ENCODE measurements at places on chromosomes 13 and 19.

DNA sequence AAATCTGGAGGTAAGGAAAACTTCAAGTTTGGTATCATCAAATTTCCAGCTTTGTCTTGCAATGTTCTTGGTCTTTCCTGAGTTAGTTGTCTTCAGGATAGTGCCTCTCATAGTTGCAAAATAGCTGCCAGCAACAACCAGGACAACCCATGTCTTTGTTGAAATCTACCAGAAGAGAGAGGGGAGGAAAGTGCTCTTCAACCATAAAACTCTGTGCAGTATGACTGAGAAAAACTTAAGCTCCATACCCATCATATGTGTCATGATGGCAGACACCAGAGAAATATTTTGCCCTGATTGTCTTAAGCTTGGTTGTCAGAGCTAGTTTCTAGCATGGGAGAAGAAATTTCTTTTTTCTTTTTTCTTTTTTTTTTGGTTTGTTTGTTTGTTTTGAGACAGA is 103.3 kb downstream of the SPRY2 start:
- DNase-seq = no peak

DNA sequence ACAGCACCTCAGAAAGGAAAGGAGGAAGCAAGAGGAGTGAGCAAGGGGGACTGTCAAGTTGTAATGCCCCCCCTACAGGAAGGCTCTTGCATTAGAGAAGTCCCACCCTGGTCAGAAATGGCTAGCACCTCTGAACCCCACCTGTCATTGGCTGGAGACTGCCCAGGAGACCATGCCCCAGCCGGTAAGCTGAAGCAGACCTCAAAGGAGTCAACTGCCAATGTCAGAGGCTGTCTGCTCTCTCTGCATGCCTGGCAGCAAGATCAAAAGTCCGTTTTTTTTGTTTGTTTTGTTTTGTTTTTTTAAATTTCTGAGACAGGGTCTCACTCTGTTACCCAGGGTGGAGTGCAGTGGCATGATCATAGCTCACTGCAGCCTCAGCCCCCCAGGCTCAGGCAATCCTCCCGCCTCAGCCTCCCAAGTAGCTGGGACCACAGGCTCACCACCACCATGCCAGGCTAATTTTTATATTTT is 8.1 kb upstream of the BCL3 start:
- DNase-seq = no peak

GRCh38 chr19:49592486-49593232 is 1.7 kb downstream of the PRR12 start:
- no peak for DNase-seq

DNA sequence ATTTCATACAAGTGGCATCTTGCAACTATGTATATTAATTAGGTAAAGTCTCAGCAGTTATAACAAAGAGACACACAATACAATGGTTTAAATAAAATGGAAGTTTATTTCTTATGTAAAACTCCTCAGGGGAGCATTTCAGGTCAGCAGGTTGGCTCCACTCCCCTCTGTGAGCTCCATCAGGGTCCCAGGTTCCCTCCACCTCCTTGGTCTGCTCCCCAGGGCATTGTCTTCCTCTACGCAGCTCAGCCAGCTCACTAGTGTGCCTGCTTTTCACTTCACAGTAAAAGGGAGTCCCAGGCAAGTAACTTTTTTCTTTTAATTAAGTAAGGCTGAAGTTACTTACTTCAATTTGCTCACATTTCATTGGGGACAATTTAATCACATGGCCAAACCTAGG is 135.3 kb upstream of the FNDC3A start:
- DNase-seq = no peak

DNA sequence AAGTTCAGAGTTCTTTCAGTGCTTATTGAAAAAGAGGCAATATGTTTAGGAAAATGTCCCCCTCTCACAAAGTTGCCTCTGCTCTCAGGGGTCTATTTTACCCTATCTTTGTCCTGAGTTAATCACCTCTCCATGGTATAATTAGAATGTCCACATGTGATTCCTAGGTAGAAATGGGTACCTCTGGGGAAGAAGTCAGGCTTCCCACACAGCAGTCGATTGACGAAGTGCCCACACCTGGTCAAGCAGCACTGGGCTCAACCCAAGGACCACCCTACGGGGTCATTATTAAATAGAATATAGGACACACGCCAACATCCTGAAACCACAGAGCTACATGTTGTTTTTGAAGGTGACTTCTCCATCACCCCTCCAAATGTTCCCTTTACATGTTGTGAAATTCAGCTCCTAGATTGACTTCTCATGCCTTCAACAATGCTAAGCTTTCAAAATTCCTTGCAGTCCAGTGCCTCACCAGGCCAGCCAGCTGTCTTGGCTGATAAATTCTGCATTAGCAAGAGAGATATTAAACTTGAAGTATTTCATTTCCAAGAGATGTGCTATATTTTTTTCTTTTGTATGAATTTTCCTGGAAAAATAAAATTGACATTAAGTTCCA is 43.6 kb upstream of the FAM124A start:
- no peak for DNase-seq
